ENCODE measurements at places on chromosomes 11 and 22.

DNA sequence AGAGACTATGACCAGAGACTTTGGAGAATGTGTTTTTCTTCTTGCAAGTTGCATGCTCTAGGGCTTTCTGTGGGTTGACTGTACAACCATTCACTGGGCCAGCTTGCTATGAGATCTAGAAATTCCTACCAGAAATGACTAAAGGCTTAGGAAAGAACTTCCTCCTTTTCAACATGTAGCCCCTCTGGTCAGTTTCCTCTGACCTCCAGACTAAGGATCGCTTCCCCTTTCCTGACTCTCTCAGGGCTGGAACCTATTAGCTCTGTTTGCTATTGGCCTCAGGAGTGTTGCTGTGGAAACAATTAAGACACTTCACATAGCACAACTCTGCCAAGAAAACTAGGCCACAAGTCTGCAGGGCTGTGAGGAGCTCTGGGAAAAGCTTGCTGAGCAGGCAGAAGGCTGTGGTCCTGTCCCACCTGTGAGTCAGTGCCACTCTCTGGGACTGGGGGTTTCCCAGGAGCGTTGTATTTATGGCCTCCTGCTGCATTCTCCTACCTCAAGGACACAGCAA is 10.7 kb downstream of the CRY2 start:
- no peak for DNase-seq

GRCh38 chr11:73157101-73158010 is 15.2 kb upstream of the FCHSD2 start:
- peak; percentile 29 for DNase-seq

GRCh38 chr11:28026634-28027290 is 81.2 kb downstream of the KIF18A start:
- no peak for DNase-seq

DNA sequence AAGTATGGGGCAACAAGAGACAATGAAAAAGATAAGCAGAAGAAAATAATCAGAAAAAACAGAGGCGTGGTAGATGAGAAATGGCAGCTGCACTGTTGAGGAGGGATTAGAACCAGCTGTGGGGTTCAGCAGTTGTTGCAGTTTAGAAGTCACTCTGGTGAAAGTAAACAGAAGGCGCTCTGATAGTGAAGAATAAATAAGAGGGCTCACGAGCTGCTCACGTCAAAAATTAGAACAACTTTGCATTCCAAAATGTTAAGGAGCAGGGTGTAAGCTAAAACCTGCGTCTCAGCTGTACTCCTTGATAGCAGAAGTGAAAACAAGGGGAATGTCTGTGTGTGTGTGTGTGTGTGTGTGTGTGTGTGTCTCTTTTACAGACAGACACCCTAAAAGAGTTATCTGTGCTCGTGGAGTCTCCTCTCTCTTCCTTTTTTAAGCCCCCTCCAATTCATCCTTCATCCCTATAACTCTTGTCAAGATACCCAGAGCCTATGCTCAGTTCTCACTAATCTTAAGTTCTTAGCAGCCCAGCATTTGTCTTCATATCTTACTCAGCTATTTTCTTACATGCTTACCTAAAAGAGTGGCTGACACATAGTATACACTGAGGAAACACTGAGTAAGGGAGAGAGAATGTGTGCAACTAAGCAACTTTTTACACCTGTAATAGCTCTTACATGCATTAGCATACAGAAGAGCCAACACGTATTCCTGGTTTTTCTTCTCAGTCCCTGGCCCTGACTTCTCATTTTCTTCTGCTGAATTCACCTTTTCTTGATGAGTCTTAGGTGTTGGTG is 8.9 kb downstream of the TTC17 start:
- no peak for DNase-seq

GRCh38 chr22:48398181-48398905 is 1429.3 kb downstream of the BRD1 start:
- DNase-seq = no peak

DNA sequence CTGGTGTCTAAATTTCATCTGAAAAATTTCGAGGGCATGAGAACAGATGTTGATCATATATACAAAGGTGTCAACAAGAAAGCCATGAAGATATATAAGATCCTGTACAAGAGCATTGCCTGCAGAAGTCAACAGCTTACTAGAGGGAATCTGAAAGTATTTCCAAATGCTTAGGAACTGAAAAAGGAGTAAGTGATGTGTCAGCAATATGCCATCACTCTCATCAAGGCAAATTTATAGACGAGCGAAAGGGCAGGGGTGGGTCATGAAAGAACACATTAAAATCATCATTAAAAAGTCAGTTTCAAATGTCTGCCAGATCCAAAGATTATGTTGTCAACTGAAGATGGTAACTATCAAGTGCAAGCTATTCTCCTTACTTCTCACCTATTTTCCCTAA is 1299.0 kb downstream of the LRRC4C start:
- no peak for DNase-seq

GRCh38 chr11:2701230-2701629 is 1.4 kb upstream of the KCNQ1OT1 start:
- DNase-seq = no peak

DNA sequence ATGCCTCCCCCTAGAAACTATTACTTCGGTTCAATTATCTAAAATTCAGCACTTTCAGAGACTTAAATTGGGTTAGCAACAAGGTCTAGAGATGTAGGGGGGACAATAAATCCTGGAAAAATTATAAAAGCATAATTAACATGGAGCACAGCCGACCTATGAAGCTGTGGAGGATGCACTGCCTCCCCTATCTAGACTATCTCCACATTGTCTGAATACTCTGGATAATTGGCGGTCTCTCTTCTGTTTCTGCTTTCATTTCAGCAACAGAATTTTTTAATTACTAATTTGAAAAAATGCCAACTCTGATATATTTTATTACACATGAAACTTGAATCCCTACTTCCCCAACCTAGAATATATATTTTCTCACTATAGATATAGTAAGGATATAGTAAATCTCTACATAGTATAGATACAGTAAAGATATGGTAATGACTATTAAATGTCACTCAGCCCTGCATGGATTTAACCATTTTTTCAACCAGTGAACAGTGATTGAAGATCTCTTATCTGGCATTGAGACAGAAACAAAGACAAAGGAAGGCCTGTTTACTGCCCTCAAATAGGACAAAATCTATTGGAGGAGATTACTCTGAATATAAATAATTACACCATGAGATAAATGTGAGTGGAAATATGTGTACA is 157.6 kb downstream of the BLID start:
- DNase-seq = no peak

DNA sequence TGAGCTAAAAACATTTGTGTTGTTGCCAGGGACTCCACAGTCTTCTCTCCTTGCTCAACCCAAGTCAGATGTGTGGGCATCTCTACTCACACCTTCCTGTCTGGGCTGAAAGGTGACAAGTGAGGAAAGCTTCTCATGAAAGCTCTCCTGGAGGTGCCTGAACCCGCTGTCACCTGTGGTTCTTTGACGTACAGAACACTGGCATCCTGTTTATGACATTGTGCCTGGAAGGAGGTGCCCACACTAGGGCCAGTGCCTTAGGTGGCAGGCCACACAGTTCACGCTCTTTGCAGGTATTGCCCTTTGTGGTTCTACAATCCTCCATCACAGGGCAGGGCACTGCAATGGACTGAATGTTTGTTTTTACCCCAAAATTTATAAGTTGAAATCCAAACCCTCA is 108.5 kb downstream of the CD44 start:
- no peak for DNase-seq

DNA sequence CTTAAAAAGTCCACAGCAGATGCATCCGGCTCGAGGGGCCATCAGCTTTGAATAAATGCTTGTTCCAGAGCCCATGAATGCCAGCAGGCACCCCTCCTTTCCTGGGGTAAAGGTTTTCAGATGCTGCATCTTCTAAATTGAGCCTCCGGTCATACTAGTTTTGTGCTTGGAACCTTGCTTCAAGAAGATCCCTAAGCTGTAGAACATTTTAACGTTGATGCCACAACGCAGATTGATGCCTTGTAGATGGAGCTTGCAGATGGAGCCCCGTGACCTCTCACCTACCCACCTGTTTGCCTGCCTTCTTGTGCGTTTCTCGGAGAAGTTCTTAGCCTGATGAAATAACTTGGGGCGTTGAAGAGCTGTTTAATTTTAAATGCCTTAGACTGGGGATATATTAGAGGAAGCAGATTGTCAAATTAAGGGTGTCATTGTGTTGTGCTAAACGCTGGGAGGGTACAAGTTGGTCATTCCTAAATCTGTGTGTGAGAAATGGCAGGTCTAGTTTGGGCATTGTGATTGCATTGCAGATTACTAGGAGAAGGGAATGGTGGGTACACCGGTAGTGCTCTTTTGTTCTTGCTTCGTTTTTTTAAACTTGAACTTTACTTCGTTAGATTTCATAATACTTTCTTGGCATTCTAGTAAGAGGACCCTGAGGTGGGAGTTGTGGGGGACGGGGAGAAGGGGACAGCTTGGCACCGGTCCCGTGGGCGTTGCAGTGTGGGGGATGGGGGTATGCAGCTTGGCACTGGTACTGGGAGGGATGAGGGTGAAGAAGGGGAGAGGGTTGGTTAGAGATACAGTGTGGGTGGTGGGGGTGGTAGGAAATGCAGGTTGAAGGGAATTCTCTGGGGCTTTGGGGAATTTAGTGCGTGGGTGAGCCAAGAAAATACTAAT is 1.9 kb downstream of the NEAT1 start:
- DNase-seq = peak; percentile 28

GRCh38 chr22:24761888-24762675 is 12.4 kb downstream of the PIWIL3 start:
- no peak for DNase-seq

GRCh38 chr22:44623771-44624510 is 78.1 kb upstream of the PRR5 start:
- DNase-seq = no peak

DNA sequence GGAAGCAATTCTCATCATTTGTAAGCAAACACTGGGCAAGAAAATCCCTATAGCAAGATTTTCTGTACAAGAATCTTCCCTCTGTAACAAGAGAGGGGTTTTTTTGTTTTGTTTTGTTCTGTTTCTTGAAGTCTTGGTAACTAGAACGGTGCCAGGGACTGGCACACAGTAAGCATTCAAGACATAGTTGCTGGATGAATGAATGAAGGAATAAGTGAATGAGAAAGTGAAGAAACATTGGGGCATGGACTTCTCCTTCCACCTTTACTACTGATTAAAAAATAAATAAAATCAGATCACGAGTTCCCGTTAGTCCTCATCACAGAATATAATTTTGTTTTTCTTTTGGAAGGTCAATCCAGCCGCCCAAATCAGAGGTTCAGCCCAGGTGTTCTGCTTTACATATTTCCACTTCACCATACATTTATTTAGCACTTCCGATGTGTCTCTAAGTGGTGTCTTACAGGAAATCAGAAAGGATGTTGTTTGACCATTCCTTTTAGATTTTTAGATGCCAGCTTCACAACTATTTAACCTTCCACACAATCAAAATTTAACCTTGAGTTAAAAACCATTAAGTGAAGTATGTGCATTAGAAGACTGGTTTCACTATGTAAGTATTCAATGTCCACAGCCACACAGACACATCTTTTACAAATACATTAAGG is 281.2 kb downstream of the CADM1 start:
- DNase-seq = no peak

GRCh38 chr22:40001800-40002577 is 7.2 kb downstream of the FAM83F start:
- DNase-seq = no peak

- DNase-seq = no peak
Observed at GRCh38 chr22:40347300-40347699, 1.0 kb downstream of the ADSL start.

GRCh38 chr22:36964106-36964505 is 50.7 kb downstream of the CSF2RB start:
- DNase-seq = no peak

DNA sequence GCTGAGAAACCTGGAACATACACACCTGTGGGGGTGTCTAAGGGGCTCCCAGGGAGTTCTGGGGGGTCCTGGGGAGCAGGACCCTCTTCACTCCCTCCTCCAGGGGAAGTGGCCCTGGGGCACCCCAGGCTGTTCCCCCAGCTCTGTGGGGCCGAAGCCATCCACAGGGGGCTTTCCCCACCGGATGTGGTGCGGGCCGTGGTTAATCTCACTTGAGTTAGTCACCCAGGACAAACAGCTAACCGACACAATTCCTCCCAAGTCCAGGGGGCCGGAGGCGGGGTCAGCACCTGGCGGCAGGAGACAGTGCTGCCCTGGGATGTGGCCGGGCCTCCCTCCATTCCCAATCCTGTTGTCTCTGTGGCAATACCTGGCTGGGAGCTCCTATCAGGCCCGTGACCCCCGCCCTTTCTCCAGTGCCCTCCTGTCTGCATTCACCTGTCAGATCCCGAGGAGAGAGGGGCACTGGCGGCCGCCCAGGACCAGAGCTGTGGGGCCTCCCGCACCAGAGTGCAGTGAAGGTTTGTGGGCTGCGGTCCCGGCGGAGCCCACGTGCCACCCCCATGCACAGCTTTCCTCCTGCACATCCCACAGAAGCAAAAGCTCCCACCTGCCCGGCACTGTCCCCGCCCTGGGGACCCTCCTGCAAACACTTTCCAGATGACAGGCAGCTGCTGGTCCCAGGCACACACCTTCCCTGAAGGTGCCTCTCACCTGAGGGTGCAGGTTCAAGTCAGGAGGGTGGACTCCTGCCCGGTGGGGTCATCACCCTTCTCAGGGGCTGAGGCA is 5.2 kb upstream of the MUC5AC start:
- DNase-seq = no peak

DNA sequence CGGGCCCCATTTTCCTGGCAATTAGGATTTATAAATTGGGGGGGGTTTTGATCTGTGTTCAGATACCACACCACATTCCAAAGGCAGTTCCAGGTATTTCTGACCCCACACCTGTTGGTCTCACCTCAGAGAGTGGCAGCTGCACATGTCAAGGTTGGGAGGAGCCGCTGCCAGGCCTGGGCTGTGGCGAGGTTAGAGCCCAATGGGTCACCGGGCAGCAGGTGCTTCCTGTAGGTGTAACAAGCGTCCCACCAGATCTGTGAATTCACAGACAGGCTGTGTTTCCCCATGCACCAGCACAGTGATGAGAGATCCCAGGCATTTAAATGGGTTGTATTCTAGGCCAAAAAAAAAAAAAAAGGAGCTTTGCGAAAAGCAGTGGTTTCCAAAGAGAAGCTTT is 58.6 kb downstream of the CABIN1 start:
- DNase-seq = no peak

DNA sequence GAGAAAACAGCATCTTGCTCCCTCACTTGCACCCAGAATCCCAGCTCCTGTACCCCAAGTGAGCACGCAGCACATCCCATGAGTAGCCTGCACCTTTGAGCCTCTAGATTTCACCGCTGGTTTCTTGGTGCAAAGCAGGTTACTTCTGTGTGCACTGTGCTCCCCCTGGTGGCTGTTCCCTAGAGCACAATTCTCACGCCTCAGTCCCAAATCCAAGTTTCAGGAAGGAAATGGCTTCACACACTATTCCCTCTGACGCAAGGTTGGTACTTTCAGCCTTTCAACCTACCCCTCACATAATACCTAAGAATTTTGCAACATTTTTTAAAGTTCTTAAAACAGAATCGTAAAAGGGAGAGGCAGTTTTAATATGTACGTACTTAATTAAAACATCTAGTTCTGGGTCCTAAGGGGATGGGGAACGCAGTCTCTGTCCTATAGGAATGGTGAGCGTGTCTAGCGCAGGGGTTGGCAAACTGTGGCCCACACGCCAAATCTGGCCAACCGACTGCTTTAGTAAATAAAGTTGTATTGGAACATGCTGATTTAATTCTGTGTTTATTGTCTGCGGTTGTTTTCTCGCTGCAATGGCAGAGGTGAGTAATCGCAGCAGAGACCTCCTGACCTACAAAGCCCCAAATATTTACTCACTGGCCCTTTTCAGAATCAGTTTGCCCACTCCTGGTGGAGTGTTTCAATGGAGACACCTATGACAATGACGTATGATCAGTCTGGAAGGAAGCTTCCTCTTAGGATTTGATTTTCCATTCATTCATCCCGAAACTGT is 27.5 kb downstream of the DHCR7 start:
- no peak for DNase-seq

- DNase-seq = no peak
Observed at GRCh38 chr11:123797114-123797513, 9.0 kb downstream of the OR6M1 start.

Measured in C1 segment of cervical spinal cord (tissue), 14 donors.